Stimulated activated CD4-positive, alpha-beta T cell treated with anti-CD3 and anti-CD28 coated beads, Interleukin-4, amount 100 ng/mL, for 1 hour (primary cell): ENCODE measurements at places on chromosomes 3 and 15.

- no peak for DNase-seq
These were observed 54.1 kb downstream of the ITGB5 start for GRCh38 chr3:124832782-124833709.

DNA sequence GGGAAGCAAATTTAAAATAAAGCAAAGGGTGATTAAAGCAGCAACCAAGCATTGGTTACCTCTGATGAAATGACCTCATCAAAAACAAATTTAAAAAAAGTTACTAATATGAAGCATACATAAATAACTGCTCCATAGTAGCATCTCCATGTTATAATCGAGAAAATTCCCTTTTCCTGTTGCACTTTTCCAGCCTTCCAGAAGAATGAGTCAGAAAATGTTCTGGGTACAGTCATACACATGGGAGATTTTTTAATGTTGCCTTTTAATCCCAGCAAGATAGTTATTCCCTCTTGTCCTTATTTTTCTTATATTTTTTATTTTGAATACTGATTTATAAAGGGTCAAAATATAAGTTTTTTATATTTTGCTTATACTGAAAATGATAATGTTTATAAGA is 2.6 kb upstream of the TMCO5A start:
- no peak for DNase-seq

DNA sequence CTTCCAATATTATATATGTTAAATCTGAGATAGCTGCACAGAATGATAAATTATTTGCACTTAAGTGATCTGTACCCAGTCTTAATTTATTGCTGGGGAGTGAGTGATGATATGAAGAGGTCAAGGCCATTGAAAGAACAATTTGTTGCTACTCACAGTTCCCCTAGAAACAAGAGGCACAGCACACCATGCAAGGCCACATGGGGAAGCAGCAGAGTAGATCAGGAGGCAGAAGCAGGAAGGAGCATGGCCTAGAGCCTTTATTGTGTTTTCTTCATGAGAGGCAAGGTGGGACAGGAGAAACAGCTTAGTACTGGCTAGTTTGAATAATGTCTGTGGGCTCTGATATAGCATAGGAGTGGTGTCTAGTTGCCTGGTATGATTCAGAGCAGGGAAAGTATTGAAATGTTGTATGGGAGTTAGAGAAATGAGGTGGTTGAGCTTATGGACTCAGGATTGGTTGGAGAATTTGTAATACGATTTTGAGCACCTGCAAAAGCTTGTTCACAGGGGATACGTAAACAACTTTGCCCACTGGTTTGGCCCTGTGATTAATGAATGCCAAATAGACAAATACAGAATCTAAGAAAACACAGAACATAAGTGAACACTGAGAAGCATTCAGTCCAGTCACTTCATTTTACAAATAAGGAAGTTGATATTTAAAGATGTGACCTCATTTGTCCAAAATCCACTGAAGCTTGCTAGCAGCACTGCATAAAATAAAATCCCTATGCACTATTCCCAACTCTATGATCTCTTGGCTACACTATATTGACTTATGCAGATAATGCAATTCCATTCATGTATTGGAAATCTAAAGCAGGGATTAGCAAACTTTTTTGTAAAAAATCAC is 71.7 kb downstream of the TMCO5A start:
- no peak for DNase-seq

- DNase-seq, result no peak
These were observed 1.2 kb upstream of the FAH start for GRCh38 chr15:80151576-80151975.

GRCh38 chr3:62098646-62099365 is 274.5 kb downstream of the FEZF2 start:
- DNase-seq, result no peak
